Globus pallidus (tissue), 1 donor: ENCODE measurements at places on chromosomes 2 and 18.

DNA sequence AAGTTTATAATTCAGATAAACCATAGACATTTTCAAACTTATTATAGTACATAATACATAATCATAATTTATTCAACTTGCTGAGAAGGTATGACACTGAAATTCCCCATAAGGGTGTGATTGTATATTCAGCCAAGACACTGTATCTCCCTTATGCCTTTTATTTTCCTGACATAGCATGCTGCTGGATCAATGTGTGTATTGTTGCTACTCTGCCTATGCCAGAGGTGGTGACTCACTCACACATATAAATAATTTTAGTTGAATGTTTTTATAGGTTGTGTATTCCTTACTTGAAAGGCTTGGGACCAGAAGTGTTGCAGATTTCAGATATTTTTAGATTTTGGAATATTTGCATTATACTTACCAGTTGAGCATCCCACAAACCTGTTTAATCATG lies 86.8 kb downstream of the VRK2 start:
- no peak for DNase-seq

DNA sequence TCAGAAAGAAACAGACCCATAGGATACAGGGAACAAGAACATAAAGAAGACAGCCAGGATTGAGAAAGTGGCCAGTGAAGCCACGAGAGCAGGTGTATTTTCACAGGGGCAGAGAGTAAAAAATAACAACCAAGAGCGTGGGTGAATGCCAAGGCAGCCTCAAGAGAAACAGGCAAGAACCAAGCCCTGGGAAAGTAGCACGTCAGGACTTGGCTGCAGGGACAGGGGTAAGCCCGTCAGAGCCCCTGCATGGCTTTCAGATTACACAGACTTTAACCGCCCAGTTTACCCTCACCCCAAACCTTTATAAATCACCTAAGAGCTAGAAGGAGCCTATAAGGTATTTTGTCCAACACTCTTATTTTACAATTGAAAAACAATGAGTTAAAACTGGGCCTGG lies 43.7 kb downstream of the ARL4C start:
- no peak for DNase-seq

DNA sequence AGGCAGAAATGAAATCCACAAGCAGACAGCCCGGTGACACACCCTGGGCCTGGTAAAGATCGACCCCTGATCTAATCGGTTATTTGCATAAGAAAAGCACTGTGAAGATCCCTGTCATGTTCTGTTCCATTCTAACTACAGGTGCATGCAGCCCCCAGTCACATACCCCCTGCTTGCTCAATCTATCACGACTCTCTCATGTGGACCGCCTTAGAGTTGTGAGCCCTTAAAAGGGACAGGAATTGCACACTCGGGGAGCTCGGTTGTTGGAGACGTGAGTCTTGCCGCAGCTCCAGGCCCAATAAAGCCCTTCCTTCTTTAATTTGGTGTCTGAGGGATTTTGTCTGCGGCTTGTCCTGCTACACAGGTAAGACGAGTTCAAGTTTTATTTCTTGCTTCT lies 13.4 kb upstream of the IL1B start:
- no peak for DNase-seq

DNA sequence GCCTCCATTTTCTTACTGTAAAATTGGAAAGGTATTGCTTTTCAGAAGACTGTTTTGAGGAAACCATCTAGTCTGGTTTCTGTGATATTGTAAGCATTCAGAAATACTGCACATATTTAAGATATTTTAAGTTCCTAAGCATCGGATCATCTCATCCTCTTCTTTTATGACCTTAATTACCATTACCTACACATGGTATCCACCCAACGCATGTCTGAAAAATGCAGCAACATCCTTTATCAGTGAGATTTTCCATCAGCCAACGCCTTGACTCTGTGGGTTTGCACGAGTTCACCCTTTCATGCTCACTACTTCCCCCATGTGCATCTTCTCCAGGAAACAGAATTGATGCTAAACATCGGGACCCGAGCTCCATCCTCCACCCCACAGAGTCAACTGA lies 84.3 kb downstream of the COL4A4 start:
- DNase-seq: no peak

DNA sequence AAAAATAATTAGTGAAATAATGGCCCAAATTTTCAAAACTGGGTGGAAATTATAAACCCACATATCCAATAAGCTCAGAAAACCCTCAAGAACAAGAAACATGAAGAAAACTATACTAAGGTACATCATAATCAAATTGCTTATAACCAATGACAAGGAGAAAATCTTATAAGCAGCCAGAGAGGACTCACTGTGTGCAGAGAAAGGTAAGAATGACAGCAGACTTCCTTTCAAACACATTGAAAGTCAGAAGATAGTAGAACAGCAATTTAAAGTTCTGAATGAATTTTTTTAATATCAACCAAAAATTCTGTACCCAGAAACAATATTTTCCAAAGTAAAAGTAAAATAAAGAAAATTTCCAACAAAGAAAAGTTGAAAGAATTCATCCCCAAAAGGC lies 197.7 kb upstream of the RAB12 start:
- DNase-seq: no peak

- DNase-seq: no peak
Observed at GRCh38 chr2:105910497-105911238, 166.0 kb downstream of the NCK2 start.

GRCh38 chr2:119897736-119898395 lies 115.0 kb upstream of the EPB41L5 start:
- DNase-seq: no peak

- no peak for DNase-seq
Observed at GRCh38 chr2:109351164-109351756, 222.3 kb downstream of the SH3RF3 start.

- no peak for DNase-seq
Observed at GRCh38 chr2:47206181-47206580, 51.1 kb upstream of the STPG4 start.

DNA sequence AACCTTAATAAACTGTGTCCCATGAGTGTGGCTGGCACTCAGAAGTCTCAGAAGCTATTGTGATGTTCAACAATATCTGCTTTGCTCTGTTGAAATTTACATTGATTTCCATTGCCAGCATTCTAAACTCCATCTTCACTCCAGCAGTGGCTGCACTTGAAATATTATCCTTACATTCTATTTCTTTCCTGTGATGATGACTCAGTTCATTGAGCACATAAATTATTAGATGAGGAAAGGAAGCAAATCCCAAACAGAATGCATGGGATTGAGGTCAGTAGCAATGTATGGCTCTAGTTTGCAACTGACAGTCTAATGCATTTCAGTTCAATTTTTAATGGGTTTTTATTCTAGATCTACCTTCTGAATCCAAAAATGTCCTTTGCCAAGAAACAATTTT lies 92.4 kb upstream of the TTN start:
- DNase-seq: no peak

DNA sequence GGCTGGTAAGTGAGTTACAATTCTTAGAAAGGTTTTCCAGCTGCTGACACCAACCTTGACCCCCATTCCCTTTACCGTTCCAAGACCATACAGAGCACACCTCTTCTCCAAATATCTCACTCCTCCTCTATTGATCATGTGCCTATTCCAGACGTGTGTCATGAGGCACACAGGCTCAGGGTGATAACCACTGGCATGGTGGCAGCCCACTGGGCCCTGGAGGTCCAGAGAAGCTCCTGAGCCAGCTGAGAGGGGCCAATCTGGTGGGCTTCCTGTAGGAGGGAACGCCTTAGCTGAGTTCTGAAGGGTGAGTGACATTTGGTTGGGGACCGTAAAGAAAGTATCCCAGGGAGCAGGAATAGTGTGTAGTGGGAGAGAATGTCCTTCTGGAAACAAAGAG lies 28.3 kb downstream of the ZAP70 start:
- DNase-seq: no peak

GRCh38 chr2:38233231-38233983 lies 143.7 kb downstream of the ATL2 start:
- DNase-seq: no peak
